ENCODE measurements at places on chromosomes 2 and 18.

DNA sequence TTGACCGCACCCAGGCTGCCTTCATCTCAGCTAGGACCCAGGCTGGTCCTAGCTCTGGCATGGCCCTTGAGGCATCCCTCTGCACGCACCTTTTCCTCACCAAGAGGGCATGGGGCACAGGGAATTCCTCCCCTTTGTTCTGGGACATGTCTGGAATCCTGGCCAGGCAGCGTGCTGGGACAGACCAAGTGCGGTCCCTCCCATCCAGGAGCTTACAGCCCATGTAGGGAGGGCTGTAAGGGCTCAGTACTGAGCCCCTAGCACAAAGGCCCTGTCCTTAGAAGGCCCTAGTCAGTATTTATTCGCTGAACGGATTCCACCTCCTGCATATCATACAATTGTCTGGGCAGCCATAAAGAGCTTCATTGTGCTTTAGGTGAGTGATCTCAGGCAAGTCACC, 3.0 kb downstream of the TMEM37 start:
- H3K4me3 ChIP-seq: no peak overlapping the region
- no peak for DNase-seq
- H3K27me3 ChIP-seq: no peaks in the 10 kb centered on the region
- no peak overlapping the region for H3K27ac ChIP-seq
- H3K4me1 ChIP-seq: peaks cover 11% of the 10 kb centered on the region
- no peaks in the 10 kb centered on the region for H3K36me3 ChIP-seq

DNA sequence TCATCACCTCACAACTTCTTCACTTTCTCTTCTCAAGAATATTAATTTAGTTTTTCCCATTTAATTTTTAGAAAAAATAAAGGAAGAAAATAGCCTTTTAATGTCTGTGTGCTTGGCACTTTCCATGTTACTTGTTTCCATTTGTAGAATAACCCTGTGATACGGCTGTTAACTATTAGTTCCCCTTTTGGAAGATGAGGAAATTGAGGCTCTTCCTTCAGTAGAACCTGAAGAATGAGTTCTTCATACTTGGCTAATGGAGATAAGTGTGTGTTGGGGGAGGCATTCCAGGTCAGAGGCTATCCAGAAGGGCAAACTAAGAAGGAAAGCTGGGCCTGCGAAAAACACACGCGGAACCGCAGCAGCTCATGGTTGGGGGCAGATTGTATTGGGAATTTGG, 38.3 kb downstream of the ZNF532 start:
- no peaks in the 10 kb centered on the region for H3K27me3 ChIP-seq
- H3K4me3 ChIP-seq: no peak overlapping the region
- no peak overlapping the region for H3K27ac ChIP-seq
- H3K36me3 ChIP-seq: no peaks in the 10 kb centered on the region
- peaks cover 28% of the 10 kb centered on the region for H3K4me1 ChIP-seq

DNA sequence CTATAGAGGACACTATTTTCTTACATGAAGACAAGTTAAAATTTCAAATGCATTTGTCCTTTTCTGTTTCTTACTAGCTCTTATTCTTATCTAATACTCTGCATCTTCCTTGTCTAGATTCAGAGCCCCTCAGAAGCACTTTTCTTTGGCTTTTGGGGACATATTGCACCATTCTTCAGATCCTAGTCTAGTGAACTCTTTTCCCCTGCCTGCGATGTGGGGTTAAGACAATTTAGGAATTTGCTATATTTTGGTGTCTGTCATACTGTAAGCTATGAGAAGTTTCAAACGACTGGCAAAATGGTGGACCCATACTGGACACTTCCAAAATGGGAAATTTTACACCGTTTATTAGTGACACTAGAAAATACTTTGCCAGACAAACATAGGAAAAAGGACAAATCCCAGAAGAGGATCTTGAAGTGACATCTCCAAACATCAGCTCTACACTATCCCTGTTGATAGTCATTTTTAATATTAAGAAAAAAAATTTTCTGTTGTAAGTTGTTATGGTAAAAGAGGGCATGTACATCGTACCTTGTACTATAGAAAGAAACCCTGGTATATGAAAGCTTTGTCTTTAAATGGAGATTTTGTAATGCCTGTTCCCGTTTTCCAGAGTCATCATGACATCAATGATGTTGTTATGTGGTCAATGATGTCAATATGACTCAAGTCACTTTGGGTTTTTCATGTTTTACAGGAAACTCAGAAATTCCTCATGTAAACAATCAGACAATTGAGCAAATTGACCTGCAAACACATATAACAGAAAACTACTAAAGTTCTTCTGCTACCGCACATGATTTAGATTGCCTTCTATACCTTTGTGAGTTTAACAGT, 4.4 kb upstream of the KYNU start:
- no peak for DNase-seq
- no peaks in the 10 kb centered on the region for H3K36me3 ChIP-seq
- H3K27ac ChIP-seq: no peak overlapping the region
- H3K4me3 ChIP-seq: no peak overlapping the region

- no peak overlapping the region for H3K4me3 ChIP-seq
- no peaks in the 10 kb centered on the region for H3K4me1 ChIP-seq
- H3K27me3 ChIP-seq: no peaks in the 10 kb centered on the region
These were observed 370.7 kb downstream of the SLC4A3 start for GRCh38 chr2:219998107-219998506.

DNA sequence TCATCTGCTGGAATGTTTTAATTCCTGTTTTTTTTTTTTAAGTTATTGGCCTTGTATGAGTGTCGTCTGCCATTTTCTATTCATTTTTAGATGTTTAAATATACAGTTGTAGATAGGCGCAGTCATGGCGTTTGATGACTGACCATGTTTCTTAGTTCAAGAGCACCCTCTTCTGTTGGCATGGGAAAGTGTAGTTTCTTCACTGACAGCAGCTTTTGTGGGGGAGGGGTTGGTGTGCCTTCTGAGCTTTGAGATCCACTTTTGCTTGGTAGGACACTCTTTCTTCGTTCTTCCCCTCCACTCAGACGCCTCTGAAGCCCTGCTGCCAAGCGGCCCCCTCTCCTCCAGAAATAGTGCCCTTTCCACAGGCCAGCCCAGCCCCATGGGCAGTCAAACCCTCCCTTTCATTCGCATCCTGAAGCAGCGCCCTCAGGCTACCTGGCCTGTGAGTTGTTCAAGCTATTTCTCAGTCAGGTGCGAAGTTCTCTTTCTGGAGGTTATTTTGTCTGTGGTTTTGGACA, 492.0 kb downstream of the TNS1 start:
- H3K4me3 ChIP-seq: no peak overlapping the region
- no peaks in the 10 kb centered on the region for H3K27me3 ChIP-seq
- no peaks in the 10 kb centered on the region for H3K36me3 ChIP-seq

GRCh38 chr18:955384-956066, 50.9 kb downstream of the ADCYAP1 start:
- no peak for DNase-seq
- H3K36me3 ChIP-seq: no peaks in the 10 kb centered on the region
- no peaks in the 10 kb centered on the region for H3K27me3 ChIP-seq
- H3K27ac ChIP-seq: no peak overlapping the region
- H3K4me1 ChIP-seq: no peaks in the 10 kb centered on the region

- no peaks in the 10 kb centered on the region for H3K36me3 ChIP-seq
- DNase-seq: no peak
- H3K4me1 ChIP-seq: no peaks in the 10 kb centered on the region
These were observed 85.7 kb downstream of the INHBB start for GRCh38 chr2:120431386-120432292.

GRCh38 chr2:33034784-33035183, 88.0 kb downstream of the LTBP1 start:
- no peaks in the 10 kb centered on the region for H3K4me1 ChIP-seq
- H3K36me3 ChIP-seq: no peaks in the 10 kb centered on the region
- no peak overlapping the region for H3K4me3 ChIP-seq
- no peak for DNase-seq

Measured in right atrium auricular region (tissue), 2 donors.